ENCODE measurements at places on chromosomes 7 and 10.

- no peak for DNase-seq
These were observed 183.4 kb downstream of the PRKG1 start for GRCh38 chr10:51257511-51258248.

DNA sequence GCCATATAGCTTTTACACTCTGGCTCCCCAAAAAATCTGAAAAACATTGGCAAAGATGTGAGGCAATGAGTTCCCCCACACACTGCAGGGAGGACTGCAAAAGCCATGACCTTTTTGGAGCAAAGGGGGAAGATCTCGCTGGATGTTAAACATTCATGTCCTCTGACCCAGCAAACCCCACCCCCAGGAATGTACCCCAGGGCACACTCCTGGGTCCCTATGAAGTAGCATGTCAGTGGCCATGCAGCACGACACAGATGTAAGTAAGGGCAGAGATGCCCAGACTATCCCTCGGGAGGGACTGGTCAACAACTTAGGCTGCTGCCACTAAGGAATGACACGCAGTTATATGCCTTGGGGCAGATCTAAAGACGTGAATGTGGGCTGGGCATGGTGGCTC, 100.6 kb downstream of the DLG5 start:
- no peak for DNase-seq

- DNase-seq = no peak
These were observed 615.0 kb downstream of the SH2D4B start for GRCh38 chr10:81152656-81153055.

GRCh38 chr10:24206926-24207325, 2.0 kb upstream of the KIAA1217 start:
- no peak for DNase-seq

GRCh38 chr7:127812540-127812939, 160.5 kb downstream of the SND1 start:
- no peak for DNase-seq

DNA sequence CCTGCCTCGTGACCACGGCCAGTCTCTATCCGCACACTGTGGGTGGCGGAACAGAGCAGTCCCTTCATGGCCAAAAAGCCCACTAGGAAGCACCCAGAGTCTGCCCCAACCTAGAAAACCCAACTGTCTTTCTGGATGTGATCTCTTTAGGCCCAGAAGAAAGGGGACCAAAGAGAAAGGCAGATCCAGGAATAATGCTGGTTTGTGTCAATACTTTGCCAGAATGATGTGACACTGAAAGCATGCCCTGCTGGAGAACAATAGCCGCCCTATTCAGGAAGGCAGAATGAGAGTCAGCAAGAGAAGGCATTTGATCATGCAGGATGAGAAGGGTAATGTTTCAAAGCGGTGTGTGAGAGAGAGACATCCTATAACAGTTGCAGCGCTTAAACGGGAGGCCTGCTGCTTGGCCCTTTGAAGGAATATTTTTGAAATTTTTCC, 274.7 kb downstream of the USP6NL start:
- no peak for DNase-seq

GRCh38 chr7:8442814-8443304, 9.4 kb downstream of the NXPH1 start:
- peak; percentile 36 for DNase-seq

GRCh38 chr7:34904987-34905386, 132.3 kb downstream of the DPY19L1 start:
- no peak for DNase-seq

DNA sequence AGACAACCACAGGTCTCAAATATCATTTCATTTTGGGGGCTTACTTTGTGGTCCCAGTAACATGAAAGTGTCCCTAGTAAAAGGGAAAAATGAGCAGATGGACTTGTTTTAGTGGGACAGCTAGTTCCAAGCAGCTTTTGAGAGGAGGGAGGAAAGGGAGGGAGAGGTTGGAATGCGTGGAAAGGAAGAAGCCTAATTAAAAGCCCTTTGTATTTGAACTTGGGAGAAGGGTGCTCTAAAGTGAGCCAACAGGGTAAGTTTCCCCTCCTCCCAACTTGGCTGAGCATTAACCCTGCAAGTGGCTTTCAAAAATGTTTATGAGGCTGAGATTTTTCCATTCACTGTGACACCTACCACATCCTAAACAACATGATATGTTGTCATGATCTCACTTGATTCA, 38.8 kb upstream of the LYZL1 start:
- DNase-seq = no peak

DNA sequence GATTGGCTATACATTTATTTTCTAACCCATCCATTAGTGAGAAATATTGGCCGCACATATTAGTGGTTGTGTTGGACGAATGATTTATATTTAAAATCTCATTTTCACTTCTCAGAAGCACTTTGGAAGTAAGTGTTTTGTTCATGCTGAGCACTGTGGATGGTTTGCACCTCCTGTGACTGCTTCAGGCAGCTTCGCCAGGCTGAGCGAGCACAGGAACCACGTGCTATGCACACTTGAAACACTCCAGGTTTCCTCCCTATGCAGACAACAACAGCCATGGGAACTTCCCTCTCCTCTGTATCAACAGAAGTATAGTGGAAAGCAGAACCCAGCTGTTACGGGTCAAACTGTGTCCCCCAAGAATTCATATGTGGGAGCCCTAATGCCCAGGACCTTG, 67.3 kb upstream of the WDR11 start:
- no peak for DNase-seq

GRCh38 chr10:88544140-88544870, 38.8 kb downstream of the RNLS start:
- no peak for DNase-seq

- DNase-seq = no peak
These were observed 297.3 kb upstream of the PRKCQ start for GRCh38 chr10:6877336-6877721.

DNA sequence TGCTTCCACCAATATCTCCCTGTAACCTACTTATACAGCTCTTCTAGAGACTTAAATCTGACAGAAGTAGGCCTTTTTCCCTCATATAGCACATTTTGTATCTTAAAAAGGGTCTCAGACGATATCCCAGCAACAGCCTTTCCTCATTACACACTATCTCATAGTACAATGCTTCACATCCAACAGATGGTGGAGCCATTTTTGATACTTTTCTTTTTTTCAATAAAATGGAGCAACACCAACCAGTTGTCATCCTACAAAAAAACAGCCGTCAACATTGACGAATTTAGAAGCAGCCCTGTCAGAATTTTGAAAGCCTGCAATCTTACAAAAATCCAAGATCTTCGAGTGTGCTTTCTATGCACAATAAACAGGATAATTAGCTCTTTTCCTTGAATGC, 145.9 kb upstream of the NEBL start:
- no peak for DNase-seq

- no peak for DNase-seq
These were observed 40.8 kb upstream of the HSPA12A start for GRCh38 chr10:116783011-116783655.

Measured in stimulated activated CD8-positive, alpha-beta memory T cell treated with anti-CD3 and anti-CD28 coated beads, Interleukin-4, amount 100 ng/mL, for 24 hours (primary cell).